ENCODE measurements at places on chromosomes 12 and 14.
A peak's percentile ranks its signal among the peaks of the same experiment; 100 is the strongest.

GRCh38 chr12:55935738-55936151, 4.8 kb downstream of the DGKA start:
- no peak for DNase-seq

- DNase-seq = no peak
These were observed 96.8 kb downstream of the OSBPL8 start for GRCh38 chr12:76462668-76463224.

- no peak for DNase-seq
These were observed 10.0 kb upstream of the PKP2 start for GRCh38 chr12:32906399-32907165.

DNA sequence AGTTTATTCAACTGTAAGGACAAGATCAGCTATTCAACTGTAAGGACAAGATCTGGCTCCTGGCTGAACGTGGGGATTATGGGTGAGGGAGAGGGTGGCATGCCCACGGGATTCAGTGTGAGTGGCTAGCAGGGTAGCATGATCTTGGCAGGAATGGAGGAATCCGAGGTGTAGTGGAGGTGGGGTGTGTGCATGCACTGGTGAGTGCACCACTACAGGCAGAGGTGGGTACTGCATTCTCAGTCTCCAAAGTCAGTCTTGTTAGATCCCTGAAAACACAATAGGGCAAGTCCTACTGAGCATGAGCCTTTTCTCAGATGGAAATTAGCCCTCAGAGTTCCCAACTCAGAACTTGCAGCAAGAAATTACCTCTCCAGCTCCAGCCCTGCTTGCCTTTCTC, 32.2 kb upstream of the DCD start:
- DNase-seq = peak; percentile 7

DNA sequence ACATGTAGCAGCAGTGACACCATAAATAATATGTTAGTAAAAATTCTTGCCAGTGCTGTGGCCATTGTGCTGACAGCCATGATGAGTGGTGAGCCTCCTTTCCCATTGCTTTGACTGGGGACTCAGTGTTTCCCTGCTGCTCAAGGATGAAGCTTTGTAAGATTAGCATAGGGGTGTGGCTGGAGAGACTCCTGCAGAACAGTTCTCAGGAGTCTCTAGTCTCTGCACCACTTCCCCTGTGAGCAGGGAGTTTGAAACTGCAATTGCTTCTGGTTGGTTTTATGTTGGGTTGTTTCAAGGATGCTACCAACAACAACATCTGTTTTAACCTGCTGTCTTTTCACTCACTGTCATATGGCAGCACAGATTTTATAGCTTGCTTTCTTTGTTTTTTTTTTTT, 41.4 kb downstream of the ZC3H14 start:
- no peak for DNase-seq

DNA sequence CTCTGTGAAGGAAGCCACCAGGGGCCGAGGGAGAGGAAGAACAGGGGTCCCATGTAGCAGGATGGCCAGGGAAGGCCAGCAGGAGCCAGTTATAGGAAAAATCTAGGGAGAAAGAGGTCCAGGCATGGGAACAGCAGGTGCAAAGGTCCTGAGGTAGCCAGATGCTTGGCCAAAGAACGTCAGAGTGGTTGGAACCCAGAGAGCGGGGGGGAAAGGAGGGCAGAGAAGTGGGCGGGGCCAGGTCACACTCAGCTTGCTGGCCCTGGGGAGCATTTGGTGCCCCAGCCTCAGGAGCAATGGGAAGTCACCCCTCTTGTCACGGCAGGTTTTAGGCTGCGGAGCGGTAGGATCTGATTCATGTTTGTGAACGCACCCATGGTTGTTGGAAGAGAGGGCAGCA, 180.5 kb downstream of the PHETA1 start:
- DNase-seq = no peak

- no peak for DNase-seq
These were observed 86.6 kb downstream of the KITLG start for GRCh38 chr12:88493636-88494035.

- no peak for DNase-seq
These were observed 8.6 kb downstream of the NAB2 start for GRCh38 chr12:57097554-57097835.

GRCh38 chr12:19539071-19539470, 99.8 kb downstream of the AEBP2 start:
- DNase-seq = no peak

GRCh38 chr12:83826112-83826511, 1086.5 kb downstream of the SLC6A15 start:
- DNase-seq = no peak

DNA sequence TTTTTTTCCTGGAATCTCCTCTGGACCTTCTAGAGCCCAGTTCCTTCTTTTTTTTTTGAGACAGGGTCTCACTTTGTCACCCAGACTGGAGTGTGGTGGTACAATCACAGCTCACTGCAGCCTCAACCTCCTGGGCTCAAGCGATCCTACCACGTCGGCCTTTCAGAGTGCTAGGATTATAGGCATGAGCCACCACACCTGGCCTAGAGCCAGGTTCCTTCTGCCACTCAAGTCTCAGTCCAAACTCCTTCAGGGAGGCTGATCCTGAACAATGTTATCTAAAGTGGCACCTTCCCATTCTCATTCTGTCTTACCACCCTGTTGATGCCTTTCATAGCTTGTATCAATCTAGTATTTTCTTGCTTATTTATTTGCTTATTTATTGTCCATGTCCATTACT, 22.3 kb upstream of the ELK3 start:
- no peak for DNase-seq

Data from CD4-positive, alpha-beta T cell treated with Interleukin-15 for 4 hours (primary cell).